ENCODE measurements at places on chromosomes 1 and 21.

- no peak for DNase-seq
Observed at GRCh38 chr1:209862391-209863356, 34.9 kb downstream of the UTP25 start.

DNA sequence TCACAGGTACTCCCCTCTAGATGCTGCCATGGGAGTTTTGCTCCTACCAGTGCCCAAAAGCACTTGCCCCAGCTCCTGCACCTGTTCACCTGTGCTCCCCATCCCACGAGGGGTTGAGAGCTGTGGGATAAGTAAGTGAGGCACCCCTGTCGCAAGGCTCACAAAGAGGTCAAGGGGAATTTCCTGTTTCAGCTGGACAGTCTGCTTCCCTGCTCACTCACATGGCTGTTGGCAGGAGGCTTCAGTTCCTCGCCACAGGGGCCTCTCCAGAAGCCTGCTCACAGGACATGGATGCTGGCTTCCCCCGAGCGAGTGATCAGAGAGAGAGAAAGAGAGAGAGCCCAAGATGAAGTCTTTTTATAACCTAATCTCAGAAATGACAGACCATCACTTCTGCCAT is 8.7 kb upstream of the NCMAP start:
- no peak for DNase-seq

- DNase-seq, result no peak
Observed at GRCh38 chr1:47687631-47688460, 250.0 kb downstream of the FOXD2 start.

- DNase-seq, result no peak
Observed at GRCh38 chr21:36174780-36175179, 18.2 kb downstream of the DOP1B start.

DNA sequence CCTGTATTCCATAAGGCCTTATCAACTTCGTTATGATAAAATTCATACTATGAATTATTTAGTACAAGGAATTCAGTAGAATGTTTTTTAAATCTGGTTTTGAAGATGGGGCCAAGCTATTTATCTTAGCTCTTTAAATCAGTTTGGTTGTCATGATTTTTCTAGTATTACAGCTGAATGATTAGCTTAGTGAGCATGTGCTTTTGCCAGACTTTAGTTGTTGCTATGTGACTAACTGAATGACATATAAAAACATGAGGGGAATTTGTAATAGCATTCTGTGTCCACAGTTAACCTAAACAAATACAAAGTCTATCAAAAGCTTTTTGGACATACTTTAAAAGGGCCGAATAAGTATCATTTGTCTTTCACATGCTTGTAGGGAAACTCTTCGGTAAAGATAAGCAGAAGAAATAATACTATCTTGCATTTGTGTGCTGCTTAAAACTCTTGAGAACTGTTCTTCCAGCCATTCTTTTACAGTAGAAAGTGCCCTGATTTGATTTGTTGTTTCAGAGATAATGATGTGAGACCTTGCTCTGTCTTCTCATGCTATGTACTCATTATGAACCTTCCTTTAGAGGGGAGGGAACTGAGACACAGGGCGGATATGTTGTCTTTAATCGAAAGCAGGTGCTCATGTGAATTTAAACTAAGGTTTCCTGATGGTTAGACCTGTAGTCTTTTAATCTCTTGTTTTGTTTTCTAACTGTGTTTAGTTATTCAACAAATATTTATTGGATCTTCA is 18.8 kb downstream of the NEK7 start:
- DNase-seq, result no peak

GRCh38 chr1:2270260-2271100 is 42.4 kb downstream of the SKI start:
- no peak for DNase-seq

- no peak for DNase-seq
Observed at GRCh38 chr1:245986404-245987218, 520.5 kb downstream of the SMYD3 start.

- DNase-seq, result no peak
Observed at GRCh38 chr1:205965036-205965884, 22.0 kb upstream of the SLC26A9 start.

DNA sequence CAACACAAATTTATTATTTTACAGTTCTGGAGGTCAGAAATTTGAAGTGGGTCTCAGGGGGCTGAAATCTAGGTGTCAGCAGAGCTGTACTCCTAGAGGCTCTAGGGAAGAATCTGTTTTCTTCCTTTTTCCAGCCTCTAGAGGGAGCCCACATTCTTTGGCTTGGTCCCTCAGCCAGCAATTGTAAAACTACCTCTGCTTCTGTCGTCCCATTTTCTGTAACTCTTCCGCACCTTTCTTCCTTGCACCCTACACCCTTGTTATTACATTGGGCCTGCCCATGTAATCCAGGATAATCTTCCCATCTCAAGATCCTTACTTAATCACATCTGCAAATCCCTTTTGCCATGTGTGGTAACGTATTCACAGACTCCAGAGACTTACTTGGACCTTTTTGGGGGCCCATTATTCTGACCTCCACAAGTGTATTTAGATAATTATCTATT is 24.8 kb upstream of the THEM4 start:
- no peak for DNase-seq

- no peak for DNase-seq
Observed at GRCh38 chr1:54663725-54664124, 22.1 kb downstream of the MROH7 start.

DNA sequence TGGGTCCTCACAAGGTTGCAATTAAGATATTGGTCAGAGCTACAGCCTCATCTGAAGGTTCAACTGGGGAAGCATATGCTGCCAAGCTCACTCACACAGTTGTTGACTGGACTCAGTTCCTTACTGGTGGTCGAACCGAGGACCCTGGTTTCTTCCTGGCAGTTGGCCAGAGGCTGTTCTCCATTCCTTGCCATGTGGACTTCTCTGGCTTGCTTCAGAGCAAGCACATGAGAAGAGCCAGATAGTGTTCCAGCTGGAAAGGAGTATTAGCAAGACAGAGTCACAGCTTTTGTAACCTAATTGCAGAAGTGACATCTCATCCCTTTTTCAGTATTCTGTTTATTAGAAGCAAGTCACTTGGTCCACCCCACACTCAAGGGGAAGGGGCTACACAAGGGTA is 23.6 kb downstream of the POU2F1 start:
- DNase-seq, result no peak

DNA sequence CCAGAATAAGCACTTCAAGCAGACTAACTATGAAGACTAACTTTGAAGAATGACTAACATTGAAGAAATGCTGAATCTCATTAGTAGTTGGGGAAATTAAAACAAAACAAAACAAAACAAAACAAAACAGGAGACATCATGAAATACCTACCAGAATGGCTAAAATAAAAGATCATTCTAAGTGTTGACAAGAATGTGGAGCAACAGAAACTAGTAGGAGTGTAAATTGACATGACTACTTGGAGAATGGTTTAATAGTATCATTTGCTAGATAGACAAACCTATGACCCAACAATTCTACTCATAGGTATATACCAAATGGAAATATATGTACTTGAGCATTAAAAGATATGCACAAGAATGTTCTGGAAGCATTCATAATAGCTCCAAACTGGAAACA is 18.9 kb upstream of the ZFP69B start:
- no peak for DNase-seq

DNA sequence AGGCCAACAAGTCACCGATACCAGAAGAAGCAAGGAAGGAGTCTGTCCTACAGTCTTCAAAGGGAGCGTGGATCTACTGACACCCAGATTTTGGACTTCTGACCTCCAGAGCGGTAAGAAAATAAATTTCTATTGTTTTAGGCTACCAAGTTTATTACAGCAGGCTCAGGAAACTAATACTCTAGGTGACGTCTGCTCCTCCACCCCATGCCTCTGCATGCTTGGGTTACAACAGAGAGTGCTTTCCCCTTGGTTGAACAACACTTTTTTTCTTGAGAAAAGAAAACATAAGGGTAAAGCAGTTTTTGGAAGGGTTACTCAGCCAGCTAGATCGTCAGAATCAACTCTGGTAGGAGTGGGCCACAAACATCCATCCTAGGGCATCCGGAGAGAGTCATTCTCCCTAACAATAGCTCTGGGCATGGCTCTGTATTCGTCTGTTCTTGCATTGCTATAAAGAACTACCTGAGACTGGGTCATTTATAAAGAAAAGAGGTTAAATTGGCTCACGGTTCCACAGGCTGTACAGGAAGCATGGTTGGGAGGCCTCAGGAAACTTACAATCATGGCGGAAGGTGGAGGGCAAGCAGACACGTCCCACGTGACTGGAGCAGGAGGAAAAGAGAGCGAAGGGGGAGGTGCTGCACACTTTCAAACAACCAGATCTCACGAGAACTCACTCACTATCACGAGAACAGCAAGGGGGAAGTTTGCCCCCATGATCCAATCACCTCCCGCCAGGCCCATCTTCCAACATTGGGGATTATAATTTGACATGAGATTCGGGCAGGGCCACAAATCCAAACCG is 22.2 kb upstream of the DNAJC11 start:
- no peak for DNase-seq

DNA sequence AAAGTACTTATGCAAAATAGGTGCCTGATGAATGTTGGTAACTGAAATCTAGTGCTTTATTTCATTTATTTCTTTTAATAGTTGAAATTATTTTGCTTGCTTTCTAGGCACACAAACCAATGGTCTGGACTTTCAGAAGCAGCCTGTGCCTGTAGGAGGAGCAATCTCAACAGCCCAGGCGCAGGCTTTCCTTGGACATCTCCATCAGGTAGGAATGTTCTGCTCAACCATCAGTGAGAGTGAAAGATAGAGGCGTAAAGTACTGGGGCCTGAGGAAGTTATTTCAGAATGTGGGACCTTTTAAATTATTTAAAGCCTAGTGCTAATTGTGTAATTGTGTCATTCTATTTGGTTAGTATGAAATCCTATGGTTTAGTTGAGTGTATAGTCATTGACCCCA is 144.7 kb downstream of the POU2F1 start:
- no peak for DNase-seq

DNA sequence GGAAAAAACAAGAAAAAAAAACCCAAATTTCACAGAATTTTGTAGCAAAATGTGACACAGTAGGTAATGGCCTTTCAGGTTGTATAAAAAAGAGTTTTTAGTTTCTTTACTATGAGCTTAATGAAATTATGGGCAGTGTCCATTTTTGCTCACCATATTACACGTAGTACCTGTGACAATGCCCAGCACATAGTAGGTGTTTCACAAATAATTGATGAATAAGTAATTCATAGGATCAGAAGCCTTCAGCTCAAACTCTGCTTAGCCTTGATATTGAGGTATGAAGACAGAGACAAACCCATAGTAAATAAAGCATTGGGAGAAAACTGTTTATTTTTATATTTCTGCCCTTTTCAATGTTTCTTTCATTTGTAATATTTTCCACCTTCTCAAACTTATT is 97.2 kb downstream of the LHX9 start:
- DNase-seq, result no peak

- DNase-seq, result no peak
Observed at GRCh38 chr1:226404904-226405222, 3.0 kb downstream of the PARP1 start.

GRCh38 chr1:10738061-10739058 is 58.1 kb downstream of the CASZ1 start:
- DNase-seq, result no peak

- DNase-seq, result no peak
Observed at GRCh38 chr1:206829282-206829681, 36.1 kb upstream of the IL20 start.

- no peak for DNase-seq
Observed at GRCh38 chr1:36511804-36512798, 29.4 kb upstream of the CSF3R start.

DNA sequence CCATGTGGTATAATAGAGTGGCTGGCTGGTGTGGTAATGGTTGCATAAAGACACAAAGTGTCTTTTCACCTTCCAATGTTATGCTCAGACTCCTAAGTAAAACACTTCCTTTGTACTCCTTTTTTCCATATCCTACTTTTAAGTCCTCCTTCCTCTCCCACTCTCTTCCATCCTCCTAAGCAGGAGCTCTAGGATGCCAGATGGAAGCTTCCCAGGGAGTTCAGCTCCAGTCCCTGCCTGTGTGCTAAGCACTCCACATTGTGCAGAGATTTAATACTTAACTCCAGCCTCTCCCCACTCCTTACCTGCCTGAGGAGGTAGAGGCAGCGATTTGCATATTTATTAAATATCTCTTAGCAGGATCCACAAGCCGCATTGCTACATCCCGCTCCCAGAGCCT is 60.5 kb upstream of the IGSF21 start:
- no peak for DNase-seq

DNA sequence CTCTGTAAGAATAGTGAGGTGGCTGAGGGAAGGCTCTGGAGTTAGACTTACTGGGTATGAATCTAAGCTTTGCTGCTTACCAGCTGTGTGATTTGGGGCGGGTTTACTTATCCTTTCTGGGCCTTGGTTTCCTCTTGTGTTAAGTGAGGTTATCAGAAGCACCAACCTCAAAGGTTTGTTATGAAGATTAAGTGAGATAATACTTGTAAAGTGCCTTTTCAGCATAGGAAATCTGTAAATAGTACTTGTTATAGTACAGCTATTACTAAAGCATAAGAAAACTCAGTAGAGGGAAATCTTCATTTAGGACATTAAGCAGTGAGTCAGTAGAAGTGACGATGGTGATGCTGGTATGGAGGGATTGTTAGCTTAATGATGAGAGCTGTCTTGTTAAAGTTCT is 12.1 kb downstream of the HHAT start:
- DNase-seq, result no peak

GRCh38 chr1:84247425-84248220 is 53.9 kb upstream of the SAMD13 start:
- DNase-seq, result no peak

DNA sequence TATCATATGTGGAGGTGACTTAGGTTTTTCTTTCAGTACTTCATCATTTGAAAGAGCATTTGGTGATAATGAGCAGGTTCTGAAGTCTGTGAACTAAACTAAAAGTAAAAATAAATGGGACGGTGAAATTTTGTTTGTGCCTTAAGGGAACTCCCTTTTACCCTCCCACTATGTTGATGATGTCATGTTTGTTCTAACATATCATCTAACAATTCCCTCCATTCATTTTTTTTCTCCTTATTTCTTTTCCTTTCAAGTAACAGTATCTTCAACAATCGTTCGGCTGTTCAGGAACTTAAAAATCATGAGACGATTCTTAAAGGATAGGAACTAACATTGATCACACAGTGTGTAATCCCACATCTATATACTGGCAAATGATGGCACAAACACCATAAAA is 30.0 kb upstream of the IRF2BP2 start:
- DNase-seq, result no peak

- DNase-seq, result no peak
Observed at GRCh38 chr21:33360281-33360680, 35.5 kb downstream of the IFNAR1 start.
